Chondrocyte (in vitro differentiated cells): ENCODE measurements at places on chromosomes 6 and 20. TPM values are rescaled to one million over a fixed set of nuclear protein-coding genes. Genes with fewer than 3 reads are reported as not detected.

Gene ZBP1
- total RNA-seq, result not detected in 3 replicates

Gene FAM217A
- total RNA-seq, result not detected in 3 replicates

Gene APOM
- total RNA-seq, result 0.85 to 1.2 TPM in 2 of 3 replicates, not detected in the other

Gene BMP5
- not detected in 3 replicates for total RNA-seq

Gene FOXC1
- total RNA-seq, result 84.2 to 125 TPM (median 84.4 TPM) in 3 replicates

Gene PRICKLE4
- 3.1 to 5.9 TPM (median 3.6 TPM) in 3 replicates for total RNA-seq

DNA sequence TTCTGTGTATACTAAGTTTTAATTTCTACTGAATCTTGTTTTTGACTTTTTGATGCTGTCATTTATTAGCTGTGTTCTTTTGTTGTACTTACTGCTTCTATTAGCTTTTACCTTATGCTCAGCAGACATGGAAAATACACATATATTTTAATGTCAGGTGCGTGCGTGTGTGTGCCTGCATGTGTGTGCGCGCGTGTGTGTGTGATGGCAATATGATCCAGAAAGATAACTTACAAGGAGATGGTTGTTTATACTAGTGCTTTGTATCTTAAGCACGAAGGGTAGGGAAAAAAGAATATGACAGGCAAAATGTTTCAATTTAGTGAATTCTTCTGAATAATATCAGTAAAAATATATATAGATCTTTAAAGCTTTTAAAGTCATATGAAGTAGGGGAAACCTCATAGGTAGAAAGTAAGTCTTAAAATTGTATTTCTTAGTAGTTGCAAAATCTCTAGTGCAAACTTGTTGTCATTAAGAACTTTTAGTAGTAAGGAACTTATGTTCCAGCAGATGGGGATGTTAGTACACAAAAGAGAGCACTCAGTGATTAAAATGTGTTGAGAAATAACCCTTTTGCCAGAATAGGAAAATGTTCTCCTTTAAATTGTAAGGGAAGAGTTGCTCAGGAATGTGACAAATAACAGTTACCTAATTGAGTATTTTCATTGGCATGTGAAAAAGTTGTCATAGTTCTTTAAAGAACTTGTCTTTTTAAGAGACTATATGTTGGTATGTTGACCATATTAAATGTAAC lies 13.2 kb downstream of the QKI start:
- DNase-seq, result no peak
- H3K4me1 ChIP-seq, result peaks cover 91% of the 10 kb centered on the region
- H3K27ac ChIP-seq, result peak overlapping the region; percentile 42
- H3K36me3 ChIP-seq, result no peaks in the 10 kb centered on the region
- no peak overlapping the region for H3K4me3 ChIP-seq

DNA sequence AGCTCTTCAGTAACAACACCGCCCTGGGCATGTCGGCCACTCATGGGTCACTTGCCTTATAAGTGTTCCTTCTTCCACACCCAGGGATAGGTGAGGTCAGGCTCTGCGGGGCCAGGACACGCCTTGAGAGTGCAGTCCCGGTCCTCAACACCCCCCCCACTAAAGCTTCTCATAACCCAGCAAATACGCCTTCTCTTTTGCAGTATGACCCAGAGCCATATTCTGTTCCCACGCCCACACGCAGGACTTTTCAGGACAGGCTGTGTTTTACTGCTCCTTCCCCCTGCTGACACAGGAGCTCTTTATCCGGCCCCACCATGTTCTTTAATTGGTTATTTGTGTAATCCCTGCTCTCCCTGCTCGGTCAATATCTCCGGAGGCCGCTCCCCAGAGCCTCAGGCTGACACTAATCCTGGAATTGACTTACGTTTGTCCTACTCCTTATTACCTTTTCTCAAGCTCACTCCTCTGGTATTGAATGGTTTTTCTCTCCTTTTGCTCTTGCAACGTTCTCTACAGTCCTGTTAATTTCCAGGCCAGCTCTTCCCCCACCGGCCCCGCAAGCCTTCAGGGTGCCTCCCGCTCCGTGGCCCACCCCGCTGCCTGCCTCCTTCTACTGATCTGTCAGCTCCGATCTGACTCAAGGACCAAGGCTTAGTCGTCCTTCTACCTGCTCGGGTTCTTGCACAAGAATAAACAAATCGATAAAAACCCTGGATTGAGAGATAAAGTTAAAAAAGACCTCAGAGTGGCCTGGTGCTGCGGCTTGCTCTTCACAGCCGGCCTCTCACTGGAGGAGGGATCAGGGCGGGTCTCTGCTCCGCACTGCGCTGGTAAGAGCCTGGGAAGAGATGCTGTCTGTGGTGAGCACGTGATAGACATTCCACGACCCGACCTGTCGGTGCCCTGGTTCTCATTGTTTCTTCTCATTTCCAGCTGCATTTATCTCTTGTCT lies 357.5 kb downstream of the ZFAND3 start:
- H3K4me3 ChIP-seq, result no peak overlapping the region
- H3K27ac ChIP-seq, result no peak overlapping the region
- no peaks in the 10 kb centered on the region for H3K27me3 ChIP-seq
- peaks cover 7% of the 10 kb centered on the region for H3K4me1 ChIP-seq
- H3K36me3 ChIP-seq, result peaks cover 4% of the 10 kb centered on the region

GRCh38 chr20:43798291-43799149 lies 71.7 kb upstream of the GTSF1L start:
- H3K4me3 ChIP-seq, result no peak overlapping the region
- no peaks in the 10 kb centered on the region for H3K4me1 ChIP-seq
- no peak for DNase-seq
- peaks cover 2% of the 10 kb centered on the region for H3K36me3 ChIP-seq
- H3K27me3 ChIP-seq, result peaks cover 31% of the 10 kb centered on the region

DNA sequence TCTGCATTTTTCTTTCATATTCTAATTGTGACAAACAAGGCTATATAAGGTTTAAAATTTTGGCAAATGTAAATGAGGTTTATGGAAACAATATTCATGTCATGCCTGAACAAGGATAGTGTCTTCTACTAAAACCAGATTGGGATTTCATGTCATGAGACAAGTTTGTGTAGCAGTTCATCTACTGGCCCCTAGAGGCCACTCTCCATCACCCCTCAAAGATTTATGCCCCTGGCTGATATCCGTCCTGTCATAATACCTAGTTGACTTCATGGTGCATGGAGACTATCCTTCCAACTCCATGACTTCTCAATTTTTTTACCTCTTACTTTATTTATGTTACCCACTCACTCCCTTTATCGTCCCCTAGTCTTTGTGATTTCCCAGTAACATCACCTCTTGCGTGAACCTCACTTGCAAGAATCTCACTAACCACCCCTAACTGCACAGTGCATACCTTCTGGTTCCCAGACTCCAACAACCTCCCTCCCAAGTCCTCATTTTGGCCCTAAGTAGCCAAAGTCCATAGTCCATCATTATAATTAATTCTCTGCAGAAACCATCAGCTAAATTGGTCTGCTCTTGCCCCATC lies 179.8 kb downstream of the TASP1 start:
- no peaks in the 10 kb centered on the region for H3K36me3 ChIP-seq
- H3K27me3 ChIP-seq, result no peaks in the 10 kb centered on the region
- H3K4me3 ChIP-seq, result no peak overlapping the region
- peaks cover 20% of the 10 kb centered on the region for H3K4me1 ChIP-seq
- H3K27ac ChIP-seq, result no peak overlapping the region
- DNase-seq, result no peak

DNA sequence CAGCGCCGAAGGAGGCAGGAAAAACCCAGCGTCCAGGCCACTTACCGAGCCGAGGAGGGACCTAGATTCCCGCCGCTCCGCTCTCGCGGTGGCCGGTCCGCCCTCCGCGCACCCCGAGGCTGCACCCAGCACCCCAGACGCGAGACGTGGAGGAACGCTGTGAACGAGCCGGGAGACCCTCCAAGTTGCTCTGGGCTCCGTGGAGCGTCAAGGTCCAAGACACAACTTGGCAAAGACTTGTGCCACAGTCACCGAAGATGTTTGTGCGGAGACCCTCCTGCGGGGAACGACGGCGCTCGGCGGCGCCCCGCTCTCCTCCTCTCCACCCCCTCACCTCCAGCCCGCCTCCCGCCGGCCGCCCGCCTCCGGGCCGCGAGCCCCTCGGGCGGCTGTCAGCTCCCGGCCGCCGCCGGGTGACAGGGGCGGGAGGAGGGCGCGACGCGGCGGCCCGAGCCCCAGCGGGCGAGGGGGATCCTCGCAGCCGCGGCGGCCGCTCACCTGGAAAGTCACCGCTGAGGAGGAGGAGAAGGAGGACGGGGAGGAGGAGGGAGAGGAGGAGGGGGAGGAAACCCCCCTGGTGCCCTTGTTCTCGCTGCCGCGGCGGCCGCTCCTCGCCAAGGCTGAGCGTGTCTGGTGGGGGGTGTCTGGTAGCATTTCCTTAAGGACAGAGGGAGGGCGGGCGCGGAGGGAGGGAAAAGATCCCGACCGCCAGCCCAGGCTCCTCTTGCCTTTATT lies 637 bp upstream of the HIVEP2 start:
- peak overlapping the region; percentile 94 for H3K27ac ChIP-seq
- H3K4me1 ChIP-seq, result peaks cover 32% of the 10 kb centered on the region
- H3K27me3 ChIP-seq, result no peaks in the 10 kb centered on the region
- peak; percentile 76 for DNase-seq

DNA sequence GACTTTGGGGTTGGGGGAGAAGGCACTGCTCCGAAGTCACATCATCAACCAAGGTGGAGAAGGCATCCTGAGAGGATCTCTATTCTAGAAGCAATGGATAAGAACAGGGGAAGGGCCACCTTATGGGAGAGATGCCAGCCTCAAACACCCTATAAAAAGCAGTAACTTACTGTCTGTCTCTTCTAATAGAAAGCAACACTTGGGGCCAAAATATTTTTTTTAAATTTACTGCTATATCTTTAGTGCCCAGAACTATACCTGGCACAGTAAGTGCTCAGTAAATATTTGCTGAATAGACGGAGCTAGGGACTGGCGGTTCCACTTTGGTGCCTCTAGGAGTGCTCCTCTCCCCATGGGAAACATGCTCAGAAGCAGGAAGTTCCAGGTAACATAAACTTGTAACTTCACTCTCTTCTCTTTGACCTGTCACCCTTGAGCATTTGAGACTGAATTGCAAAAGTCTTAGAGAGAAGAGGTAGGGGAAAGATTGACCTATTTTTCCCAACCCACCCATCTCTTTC lies 807 bp upstream of the OTOR start:
- no peaks in the 10 kb centered on the region for H3K36me3 ChIP-seq
- no peak overlapping the region for H3K4me3 ChIP-seq
- no peak overlapping the region for H3K27ac ChIP-seq
- no peaks in the 10 kb centered on the region for H3K4me1 ChIP-seq

GRCh38 chr6:121465101-121465500 lies 29.7 kb downstream of the GJA1 start:
- H3K4me1 ChIP-seq, result peaks cover 6% of the 10 kb centered on the region
- no peaks in the 10 kb centered on the region for H3K27me3 ChIP-seq
- no peak overlapping the region for H3K4me3 ChIP-seq
- H3K36me3 ChIP-seq, result no peaks in the 10 kb centered on the region
- DNase-seq, result no peak
- no peak overlapping the region for H3K27ac ChIP-seq

DNA sequence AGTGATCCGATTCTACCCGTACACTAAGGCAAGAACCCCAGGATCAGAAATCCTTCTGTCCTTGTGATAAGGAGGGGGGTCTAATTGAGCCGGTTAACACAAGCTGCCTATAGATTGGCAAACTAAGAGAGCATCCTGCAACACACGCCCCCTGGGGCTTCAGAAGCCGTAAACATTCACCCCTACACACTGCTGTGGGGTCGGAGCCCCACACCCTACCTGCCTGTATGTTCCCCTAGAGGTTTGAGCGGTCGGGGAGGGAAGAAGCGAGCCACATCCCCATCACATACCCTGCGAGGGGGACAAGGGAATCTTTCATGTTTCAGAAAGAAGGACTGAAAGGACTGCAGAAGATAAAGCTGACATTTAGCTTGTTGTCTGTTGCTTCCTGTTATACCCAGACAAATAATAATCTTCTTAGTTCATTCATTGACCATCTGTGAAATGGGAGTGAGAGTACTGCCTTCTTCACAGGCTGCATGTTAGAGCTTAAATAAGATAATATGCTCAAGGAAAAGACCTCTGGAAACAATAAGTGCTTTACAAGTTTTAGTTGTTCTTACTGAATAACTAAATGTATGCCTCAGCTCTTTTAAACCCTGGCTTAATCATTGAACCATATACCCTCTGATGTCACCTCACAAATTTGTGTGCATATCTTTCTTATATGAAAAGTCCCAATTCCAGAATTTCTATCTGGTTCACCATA lies 74.2 kb upstream of the RNF217 start:
- peak overlapping the region; percentile 92 for H3K27ac ChIP-seq
- no peaks in the 10 kb centered on the region for H3K27me3 ChIP-seq
- no peak for DNase-seq
- H3K36me3 ChIP-seq, result no peaks in the 10 kb centered on the region

GRCh38 chr6:53431704-53432103 lies 83.0 kb upstream of the ELOVL5 start:
- H3K36me3 ChIP-seq, result no peaks in the 10 kb centered on the region
- H3K27ac ChIP-seq, result no peak overlapping the region
- no peaks in the 10 kb centered on the region for H3K27me3 ChIP-seq
- H3K4me1 ChIP-seq, result peaks cover 13% of the 10 kb centered on the region
- no peak for DNase-seq

DNA sequence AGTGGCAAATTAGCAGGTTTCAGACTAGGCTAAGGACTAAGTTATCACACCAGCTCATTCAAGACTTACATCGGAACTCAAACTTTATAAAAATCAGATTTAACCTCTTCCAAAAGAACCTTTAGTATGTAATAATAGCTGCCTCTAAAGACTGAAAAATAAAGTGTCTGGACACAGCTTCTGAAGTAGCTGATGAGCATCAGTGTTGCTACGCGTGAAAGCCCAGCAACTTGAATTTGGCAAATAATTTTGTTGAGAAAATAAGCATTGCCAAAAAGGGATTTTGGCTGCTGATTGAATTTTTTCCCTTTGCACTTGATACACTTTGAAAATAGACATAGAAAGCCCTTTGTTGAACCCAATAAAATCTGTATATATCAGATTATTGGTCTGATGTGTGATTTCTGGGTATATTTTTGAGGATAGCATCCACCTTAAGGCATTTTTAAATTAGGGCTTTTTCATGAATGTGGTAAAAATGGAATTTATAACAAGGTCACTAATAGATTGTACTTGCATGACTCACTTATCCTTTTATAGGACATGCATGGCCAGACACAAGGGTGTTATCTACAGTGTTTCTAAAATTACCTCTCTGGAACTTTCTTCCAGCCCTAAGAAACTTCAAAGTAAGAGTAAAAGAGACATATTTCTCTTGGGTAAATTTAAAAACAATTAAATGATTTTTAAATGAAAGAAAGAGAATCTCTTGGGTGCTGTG lies 350.4 kb downstream of the TENT5A start:
- DNase-seq, result no peak
- H3K4me1 ChIP-seq, result peaks cover 16% of the 10 kb centered on the region
- no peak overlapping the region for H3K4me3 ChIP-seq
